ENCODE measurements at places on chromosomes 7 and 10.

- no peak for DNase-seq
Observed at GRCh38 chr7:142968229-142968628, 6.1 kb upstream of the KEL start.

DNA sequence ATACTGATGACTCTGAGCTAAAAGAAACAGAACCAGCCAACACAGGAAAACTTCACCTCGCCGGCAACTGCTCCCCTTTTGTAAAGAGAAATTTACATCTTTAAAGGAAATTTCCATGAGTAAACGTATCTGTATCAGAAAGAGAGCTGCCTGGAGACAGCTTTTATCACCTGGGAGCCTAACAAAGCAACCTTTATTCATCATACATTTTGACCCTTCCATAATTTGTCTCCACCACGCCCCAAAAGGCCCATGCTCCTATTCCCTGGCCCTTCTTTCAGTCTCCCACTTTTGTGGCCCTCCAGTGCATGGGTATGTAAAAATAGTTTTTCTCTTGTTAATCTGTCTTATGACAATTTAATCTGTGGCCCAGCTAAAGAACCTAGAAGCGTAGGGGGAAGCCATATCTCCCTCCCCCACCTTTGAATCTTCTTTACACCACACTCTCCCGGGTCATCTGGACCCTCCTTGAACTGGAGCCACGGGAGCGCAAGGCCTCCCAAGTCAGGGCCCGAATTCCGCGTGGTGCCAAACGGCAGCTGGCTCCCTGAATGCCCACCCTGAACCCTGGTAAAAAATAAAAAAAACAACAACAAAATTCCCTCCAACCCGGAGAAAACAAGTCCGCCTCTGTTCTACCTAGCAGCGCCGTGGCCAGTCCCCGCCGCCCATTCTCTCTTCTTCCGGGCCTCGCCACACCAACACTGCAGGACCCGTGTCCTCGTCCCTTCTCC, 15.4 kb upstream of the FKBP9 start:
- DNase-seq: no peak

DNA sequence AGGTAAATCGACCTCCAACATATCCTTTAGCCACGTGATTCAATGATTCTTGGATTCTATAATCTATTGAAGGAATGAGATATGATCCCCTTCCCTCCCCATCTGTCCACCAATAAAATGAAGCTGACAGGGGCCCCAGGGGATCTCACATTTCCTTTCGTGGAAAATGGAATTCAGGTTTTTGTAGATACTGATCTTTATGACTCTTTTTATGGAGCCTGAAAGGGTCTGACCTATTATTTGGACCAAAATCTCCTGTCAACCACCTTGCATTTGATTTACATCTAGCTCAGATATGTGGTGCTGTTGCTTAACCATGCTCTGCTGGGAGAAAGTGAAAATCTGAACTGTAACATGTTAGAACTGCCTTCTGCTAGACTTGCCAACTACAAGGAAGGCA, 234.0 kb upstream of the CXCL12 start:
- DNase-seq: no peak

- DNase-seq: no peak
Observed at GRCh38 chr10:64731016-64731415, 1209.8 kb downstream of the REEP3 start.

GRCh38 chr10:31804352-31804810, 124.2 kb downstream of the ARHGAP12 start:
- no peak for DNase-seq

DNA sequence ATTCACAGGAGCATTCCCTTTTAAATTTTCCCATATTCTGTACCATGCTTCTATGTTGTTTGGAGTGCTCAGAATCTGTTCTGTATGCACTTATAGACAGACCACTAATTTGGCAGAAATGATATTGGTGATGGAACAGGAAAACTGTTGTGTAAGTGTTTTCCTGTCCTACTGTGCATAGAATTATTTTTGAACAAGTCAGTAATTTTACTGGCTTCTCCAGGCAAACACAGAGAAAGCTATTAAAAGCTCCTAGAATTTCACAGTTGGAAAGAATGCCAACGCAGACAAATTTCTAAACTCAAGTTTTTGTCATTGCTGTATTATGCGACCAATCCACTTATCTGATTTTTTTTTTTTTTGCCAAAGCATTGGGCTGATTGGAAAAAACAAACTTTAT, 55.7 kb downstream of the ANKMY2 start:
- no peak for DNase-seq

DNA sequence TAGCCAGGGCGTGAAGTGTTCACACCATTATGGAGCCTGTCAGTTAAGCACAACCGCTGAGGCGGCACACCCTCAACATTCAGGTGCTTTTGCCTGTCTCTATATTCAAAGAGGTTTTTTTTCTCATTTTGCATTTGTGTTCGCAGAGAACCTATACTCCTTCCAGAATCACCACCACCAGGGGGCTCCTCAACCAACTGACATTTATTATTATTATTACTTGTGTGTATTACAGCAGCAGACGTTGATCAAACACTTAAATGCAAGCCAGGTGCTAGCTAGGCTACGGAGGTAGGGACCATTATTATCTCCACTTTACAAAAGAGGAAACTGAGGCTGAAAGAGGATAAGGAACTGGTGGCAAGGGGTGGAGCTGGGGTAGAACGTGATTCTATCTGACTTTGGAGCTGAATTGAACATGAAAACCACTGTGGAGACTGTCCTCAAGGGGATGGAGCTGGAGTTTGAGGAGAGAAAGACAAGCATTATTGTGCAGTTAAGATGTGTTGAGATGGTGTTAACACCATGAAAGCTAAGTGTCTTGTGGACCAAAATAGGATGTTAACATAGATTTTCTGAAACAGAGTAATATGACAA, 133.8 kb upstream of the PLXNA4 start:
- DNase-seq: no peak

- no peak for DNase-seq
Observed at GRCh38 chr10:76297358-76297757, 865.9 kb downstream of the LRMDA start.

DNA sequence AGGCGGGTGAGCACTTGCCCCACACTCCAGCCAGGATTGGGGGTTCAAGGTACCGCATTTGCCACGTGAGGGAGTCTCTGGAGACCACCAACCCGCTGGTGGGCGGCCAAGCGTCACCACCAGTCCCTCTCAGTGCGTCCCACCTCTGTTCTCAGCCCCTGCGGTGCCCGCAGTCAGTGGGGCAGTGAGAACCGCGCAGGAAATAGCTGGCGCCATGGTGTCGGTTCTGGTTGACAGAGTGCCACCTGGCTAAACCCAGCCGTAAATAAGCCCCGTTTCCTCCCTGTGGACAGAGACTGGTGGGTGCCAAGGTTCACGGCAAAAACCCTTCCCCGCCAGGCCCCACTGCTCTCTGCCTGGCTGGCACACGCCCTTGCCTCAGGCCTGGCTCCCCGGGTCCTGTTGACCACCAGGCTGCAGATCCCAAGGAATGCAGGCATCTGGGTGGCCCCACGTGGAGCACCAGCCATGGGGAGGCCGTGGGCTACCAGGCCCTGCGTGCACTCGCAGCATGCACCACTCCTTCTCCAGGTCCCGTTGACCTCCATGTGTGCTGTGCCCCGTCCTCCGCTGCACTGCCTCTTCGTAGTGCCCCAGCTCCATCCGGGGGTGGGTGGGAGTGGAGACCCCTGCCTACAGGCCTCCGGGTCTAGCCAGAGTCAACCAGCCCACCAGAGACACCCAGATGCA, 140.0 kb downstream of the LHPP start:
- no peak for DNase-seq

DNA sequence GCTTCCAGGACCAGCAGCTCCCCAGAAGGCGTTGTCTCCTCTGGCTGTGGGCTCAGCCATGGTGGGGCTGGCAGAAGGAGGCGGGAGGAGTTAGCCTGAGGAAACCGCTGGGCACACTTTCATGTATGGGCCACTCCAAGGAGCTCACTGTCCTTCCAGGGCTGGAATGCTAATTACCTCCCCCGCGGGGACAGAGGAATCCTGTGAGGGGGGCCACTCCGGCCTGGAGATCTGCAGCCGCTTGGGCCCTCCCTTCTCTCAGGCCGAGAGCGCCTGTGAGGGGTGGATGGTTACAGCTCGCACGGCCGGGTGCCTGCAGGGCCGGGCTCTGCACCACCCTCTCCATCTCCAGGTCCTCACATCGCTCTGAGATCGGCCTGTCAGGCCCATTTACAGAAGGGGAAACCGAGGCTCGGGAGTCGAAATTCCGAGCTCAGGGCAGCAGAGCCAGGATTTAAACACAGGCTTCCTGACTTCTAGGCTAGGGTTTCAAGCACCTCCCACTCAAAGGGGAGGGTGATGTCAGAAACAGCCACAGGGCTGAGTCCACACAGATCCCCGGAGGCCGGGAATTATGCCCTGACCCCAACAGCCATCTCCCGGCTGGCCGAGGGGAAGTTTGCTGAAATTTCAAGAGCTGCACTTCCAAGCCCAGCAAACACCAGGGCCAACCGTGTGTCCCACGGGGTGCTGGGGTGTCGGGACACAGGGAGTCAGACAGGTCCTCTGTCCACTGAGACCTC, 59.1 kb downstream of the PDGFA start:
- no peak for DNase-seq

- DNase-seq: no peak
Observed at GRCh38 chr10:89019569-89020327, 29.1 kb downstream of the FAS start.

GRCh38 chr10:43862756-43863155, 214.1 kb upstream of the ZNF32 start:
- DNase-seq: no peak

- DNase-seq: no peak
Observed at GRCh38 chr7:77447616-77448015, 31.5 kb upstream of the GSAP start.

DNA sequence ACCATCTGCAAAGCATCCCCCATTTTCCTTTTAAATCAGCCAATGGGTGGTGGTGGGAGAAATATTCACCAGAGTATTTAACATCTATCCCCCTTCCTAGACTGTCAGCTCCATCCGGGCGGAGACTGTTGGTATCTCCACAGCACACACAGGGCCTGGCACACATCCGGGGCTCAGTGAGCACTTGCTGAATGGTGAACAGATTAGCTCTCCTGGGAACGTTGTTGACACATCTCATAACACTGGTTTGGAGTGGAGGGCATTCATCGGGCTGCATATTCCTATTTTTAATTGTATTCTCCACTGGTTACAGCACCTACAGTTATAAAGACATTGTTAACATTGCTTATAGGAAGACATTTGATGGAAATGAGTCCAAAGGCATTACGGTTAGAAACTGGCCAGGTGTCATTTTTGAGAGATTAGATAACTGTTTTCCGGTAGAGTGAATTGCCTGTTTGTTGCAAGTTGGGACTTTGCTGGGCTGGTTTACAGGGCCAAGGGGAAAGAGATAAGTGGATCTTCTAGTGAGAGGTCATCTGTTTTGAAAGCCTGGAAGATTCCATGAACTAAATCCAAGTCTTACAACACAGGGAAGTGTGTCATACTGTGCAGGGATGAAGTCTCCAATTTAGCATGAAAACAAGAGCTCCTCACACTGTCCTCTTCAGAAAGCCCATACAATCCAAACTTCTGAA, 101.8 kb downstream of the EGFR start:
- no peak for DNase-seq

DNA sequence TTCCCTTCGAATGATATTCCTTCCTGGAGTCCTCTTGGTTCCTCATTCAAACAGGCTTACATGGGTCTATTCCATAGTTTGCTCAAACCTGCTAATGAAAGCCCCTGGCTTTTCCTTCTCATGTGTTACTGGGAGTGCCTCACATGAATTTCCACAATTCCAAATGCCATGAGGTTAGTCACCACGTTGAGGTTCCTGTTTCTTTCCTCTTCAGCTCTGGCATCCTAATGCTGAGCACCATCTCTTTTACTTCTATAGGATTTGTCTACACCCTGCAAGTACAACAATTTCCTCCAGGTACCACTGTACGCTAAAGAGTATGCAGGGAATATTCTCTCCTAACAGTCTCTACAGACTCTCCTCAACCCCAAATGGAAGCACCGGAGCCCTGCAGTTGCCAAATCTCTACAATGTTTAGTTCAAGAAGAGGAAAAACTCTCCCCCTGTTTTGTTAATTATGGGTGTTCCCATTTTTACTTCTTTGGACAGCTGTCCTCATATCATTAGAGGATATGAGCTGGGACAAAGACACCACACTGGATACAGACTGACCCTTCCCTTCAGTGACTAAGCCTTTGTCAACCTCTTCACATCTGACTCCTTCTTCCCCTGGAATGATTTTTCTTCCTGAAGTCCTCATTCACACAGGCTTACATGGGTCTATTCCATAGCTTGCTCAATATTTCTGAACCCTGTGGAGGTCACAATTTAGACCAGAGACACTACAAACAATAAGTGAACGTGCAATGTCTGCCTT, 145.8 kb upstream of the BET1 start:
- no peak for DNase-seq

DNA sequence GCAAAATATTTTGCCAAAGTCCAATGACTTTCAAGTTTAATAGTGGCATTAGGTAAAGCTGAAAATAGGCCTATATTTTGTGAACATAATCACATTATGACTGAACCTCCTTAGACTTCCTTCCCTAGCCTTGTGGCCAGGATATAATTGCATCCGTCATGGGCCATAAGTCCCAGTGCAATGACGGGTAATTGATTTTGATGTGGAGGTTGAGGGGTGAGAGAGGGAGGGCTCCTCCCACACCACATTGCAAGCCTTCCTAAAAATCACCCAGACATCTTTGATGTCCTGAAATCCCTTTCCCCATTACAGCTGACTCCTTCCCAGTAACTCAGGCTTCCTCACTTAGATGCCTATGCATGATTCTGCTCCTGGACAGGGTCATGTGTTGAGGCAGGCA, 25.6 kb downstream of the TAS2R41 start:
- DNase-seq: no peak

DNA sequence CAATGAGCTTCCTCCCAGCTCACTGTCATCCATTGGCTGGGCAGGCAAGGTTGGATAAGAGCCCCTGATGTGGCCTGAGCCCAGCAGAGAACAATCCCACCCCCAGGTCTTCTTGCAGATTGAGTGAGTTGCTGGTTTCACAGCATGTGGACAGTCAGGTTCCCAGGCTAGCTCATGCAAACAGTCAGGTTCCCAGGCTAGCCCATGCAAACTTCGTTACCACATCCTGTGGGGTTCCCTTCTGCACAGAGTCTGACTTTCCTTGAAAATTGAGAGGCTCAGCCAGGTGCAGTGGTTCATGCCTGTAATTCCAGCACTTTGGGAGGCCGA, 67.1 kb downstream of the TMEM130 start:
- DNase-seq: no peak

DNA sequence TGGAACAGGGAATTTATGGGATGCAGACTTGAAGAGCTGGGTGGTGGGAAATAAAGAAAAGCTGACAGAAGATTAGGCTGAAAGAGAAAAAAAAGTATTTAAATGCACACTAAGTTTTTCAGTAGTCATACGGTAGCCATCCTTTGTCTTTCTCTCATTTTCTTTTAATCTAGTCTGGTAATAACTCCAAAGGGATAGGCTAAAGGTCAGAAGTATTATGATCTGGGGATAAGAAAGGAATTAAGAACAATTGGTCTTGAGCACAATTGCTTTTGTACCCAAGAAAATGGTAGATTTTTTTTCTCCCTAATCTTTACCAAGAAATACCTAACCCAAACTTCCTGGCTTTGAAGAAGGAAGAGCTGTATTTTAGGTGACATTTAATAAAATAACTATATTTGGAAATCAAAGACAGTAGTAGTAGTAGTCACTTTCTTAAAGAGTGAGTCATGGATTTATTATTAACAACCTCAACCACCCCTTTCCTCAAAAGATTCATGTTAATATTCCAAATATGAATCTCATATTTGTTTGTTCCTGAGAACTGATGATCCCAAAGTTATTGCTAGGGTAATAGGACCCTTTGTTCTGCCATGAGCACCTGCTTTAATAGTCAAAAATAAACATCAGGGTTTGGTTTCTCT, 120.2 kb upstream of the ODAD2 start:
- no peak for DNase-seq

GRCh38 chr7:81768951-81769778, 682 bp downstream of the HGF start:
- no peak for DNase-seq

Data from stimulated activated CD4-positive, alpha-beta T cell treated with anti-CD3 and anti-CD28 coated beads, Interleukin-1b, Interleukin-23, amount 100 ng/mL, for 4 hours (primary cell).